ENCODE measurements at places on chromosomes 5 and 9. TPM values are rescaled to one million over a fixed set of nuclear protein-coding genes. Genes with fewer than 3 reads are reported as not detected.

The PCDHGA3 gene
- 0.92 TPM for total RNA-seq

The NTNG2 gene
- total RNA-seq = 3.1 TPM

- H3K27me3 ChIP-seq = no peaks in the 10 kb centered on the region
- no peak overlapping the region for H3K27ac ChIP-seq
- no peak overlapping the region for H3K4me3 ChIP-seq
- peaks cover 31% of the 10 kb centered on the region for H3K36me3 ChIP-seq
- no peaks in the 10 kb centered on the region for H3K4me1 ChIP-seq
These were observed 37.5 kb downstream of the RBM27 start for GRCh38 chr5:146240951-146241350.

- peak overlapping the region; percentile 43 for H3K27ac ChIP-seq
- no peaks in the 10 kb centered on the region for H3K36me3 ChIP-seq
- no peak overlapping the region for H3K4me3 ChIP-seq
- DNase-seq = no peak
- H3K4me1 ChIP-seq = peaks cover 13% of the 10 kb centered on the region
- no peaks in the 10 kb centered on the region for H3K27me3 ChIP-seq
These were observed 93.7 kb downstream of the JAKMIP2 start for GRCh38 chr5:147688656-147689356.

DNA sequence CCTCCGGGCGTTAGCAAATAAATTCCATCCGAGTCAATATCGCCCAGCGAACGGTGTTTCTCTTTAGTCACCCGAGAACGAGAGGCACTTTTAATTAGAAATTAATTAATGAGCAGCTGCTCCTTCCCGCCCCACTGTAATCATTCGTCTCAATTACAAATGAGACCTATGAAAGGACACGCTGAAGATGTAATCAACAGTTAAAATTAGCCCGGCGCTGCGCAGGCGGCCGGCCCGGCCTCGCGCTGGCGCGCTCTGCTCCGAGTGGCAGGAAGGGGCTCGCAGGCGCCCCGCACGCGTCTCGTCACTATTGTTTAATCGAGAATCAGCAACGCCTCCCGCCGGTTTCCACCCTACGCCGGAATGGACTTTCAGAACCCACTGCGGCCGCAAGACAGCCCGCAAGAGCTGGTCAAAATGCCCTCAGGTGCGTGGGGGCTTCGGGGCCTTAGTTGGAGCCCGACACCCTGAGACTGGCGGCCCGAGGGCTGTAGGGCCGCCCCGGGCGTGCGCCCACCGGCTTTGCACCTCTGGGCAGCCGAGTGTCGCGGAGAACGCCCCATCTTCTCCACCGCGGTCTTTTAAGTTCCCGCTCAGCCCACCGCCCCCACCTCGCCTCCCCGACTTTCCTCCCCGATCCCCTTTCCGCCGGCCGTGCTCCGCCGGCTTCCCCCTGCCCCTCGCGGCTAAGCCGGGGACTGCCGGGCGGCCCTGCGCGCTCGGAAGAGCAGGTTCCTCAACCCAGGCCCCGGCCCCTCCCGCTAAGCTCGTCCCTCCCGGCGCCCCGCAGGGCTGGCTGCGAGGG is 597 bp upstream of the IRX4 start:
- H3K4me1 ChIP-seq = peaks cover 28% of the 10 kb centered on the region
- DNase-seq = peak; percentile 66
